ENCODE measurements at places on chromosomes 7 and 10. TPM values are rescaled to one million over a fixed set of nuclear protein-coding genes. Genes with fewer than 3 reads are reported as not detected.

Gene NCOA4
- total RNA-seq: 260 TPM

Gene HOXA2
- 1.1 TPM for total RNA-seq

Gene SLC18A3
- not detected for total RNA-seq

Gene CADPS2
- total RNA-seq: 26.3 TPM

DNA sequence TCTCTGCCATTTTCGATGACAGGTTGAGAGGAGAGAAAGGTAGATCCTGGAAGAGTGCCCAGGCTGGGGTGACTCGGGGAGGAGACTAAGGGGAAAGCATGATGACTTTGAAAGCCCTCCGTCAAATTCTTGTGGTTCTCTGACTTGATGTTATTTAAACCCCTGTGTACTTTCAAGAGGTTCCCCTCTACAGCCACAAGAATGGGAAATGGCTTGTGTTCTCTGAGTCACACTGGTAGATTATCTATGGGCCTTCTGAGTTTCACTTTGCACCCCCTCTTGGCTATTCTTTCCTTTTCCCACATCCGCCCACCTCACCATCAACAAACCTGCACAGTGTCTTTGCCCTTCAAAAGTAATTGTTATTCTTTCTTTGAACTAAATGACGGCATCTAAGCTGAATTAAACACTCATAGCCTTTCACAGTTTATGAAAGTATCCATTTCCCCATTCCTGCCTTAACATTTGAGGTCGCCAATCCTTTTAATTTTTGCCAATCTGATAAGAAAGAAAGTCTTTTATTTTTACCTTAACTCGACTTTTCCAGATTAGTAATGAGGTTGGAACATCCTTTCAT, 24.1 kb downstream of the PRF1 start:
- no peak overlapping the region for H3K4me3 ChIP-seq
- peak overlapping the region; percentile 57 for H3K27ac ChIP-seq
- no peaks in the 10 kb centered on the region for H3K36me3 ChIP-seq
- H3K27me3 ChIP-seq: no peaks in the 10 kb centered on the region
- H3K4me1 ChIP-seq: peaks cover 34% of the 10 kb centered on the region

DNA sequence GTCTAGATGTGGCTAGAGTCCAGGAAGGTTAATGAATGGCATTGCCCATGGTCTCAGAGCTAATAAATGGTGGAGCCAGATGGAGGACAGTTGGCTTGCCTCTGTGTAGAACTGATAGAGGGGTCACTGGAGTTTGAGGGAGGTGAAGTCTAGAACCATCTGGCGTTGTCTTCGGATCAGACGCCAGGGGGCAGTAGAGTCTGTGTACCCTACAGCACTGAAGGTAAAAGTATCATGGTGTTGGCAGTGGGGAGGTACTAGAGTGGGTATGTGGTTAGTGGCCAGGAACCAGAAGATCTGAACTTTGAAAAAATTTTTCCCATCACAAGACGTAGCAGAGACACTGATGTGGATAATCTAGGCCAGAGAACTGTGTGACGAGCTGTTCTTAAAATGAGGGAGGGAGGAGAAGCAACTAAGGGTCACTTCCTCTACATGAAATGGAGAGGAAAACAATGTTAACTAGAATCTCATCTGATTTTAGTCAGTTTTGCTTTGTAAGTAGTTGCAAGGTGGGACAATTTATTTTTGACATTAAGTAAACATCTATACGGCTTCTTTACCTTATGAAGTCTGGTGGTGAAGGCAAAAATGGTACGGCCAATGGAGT, 227.9 kb upstream of the PRSS58 start:
- H3K4me3 ChIP-seq: no peak overlapping the region
- DNase-seq: no peak
- H3K36me3 ChIP-seq: no peaks in the 10 kb centered on the region
- H3K27ac ChIP-seq: no peak overlapping the region
- no peaks in the 10 kb centered on the region for H3K4me1 ChIP-seq
- H3K27me3 ChIP-seq: no peaks in the 10 kb centered on the region

Gene SYT15
- 0.29 TPM for total RNA-seq

- no peaks in the 10 kb centered on the region for H3K36me3 ChIP-seq
- no peak overlapping the region for H3K4me3 ChIP-seq
- no peak for DNase-seq
Measured at GRCh38 chr7:150668472-150668911, 17.0 kb upstream of the GIMAP2 start.

Gene EMX2
- not detected for total RNA-seq

DNA sequence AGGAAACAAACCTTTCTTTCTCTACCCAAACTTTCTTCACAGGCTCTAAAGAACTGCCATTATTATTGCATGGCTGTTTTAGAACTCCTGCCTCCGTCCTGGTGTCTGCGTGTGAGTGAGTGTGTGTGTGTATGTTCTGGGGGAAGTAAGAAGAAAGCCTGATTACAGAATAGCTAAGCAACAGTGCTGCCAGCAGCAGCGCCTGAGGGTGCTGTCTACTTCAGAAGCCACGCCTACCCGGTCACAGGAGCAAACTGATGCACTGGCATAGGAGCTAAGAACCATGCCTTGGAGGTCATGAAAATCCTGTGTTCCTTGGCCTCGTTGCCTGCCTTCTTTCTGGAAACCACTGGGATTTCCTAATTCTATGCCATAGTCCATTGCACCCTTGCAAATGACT, 25.2 kb downstream of the LIPK start:
- no peaks in the 10 kb centered on the region for H3K27me3 ChIP-seq
- H3K27ac ChIP-seq: no peak overlapping the region
- H3K4me1 ChIP-seq: no peaks in the 10 kb centered on the region
- no peak overlapping the region for H3K4me3 ChIP-seq

DNA sequence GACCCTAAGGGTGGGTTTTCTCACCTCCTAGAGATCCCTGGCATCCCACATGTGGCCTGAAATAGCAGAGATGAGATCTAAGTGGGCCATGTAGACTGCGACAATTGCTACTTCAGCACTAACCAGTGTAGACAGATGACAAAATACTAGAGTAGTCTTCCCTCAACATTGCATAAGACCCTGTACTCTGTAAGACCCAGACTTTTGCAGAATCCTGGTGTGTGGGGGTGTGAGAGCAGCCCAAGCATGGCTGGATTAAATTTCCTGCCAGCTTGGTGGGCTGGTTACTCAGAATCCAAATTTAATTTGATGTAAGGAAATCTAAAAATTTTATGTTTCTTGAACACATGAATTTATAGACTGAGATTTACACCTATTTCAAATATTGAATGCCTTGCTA, 88.3 kb downstream of the ZNF365 start:
- no peaks in the 10 kb centered on the region for H3K27me3 ChIP-seq
- H3K4me1 ChIP-seq: no peaks in the 10 kb centered on the region
- no peaks in the 10 kb centered on the region for H3K36me3 ChIP-seq
- no peak overlapping the region for H3K27ac ChIP-seq
- no peak overlapping the region for H3K4me3 ChIP-seq

DNA sequence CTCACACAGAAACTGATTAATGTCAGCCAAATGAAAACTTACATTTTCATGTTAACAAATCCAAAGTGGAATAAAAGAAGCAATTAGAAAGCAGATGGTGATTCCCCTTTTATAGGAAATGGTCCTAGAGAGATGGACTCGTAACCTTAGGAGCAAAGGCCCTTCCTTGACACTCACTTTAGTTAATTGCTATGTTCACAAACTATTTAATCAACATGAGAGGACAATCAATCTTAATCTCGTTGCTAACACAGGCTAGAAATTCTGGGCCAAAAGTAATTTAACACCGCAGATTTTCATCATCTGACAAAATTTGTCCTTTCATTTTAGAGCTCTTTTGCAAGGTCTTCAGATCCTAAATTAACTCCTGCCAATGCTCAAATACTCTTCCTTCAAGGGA, 64.0 kb upstream of the DNAJB12 start:
- H3K4me3 ChIP-seq: no peak overlapping the region
- H3K27ac ChIP-seq: no peak overlapping the region
- DNase-seq: no peak

Gene VPS41
- total RNA-seq: 41.7 TPM

Gene PMS2
- total RNA-seq: 11.0 TPM

Gene TLX1
- total RNA-seq: not detected

Gene SPDYE16
- not detected for total RNA-seq

- peaks cover 12% of the 10 kb centered on the region for H3K4me1 ChIP-seq
- H3K4me3 ChIP-seq: no peak overlapping the region
- peaks cover 7% of the 10 kb centered on the region for H3K36me3 ChIP-seq
- no peak overlapping the region for H3K27ac ChIP-seq
- no peaks in the 10 kb centered on the region for H3K27me3 ChIP-seq
Measured at GRCh38 chr10:12025591-12025990, 17.0 kb downstream of the UPF2 start.

Gene IQCE
- total RNA-seq: 11.4 TPM

Gene PCLO
- total RNA-seq: 8.1 TPM

Gene TRIM74
- total RNA-seq: not detected

GRCh38 chr7:100835903-100836811, 8.8 kb upstream of the EPHB4 start:
- H3K4me3 ChIP-seq: peak overlapping the region; percentile 42
- peak overlapping the region; percentile 87 for H3K27ac ChIP-seq
- H3K4me1 ChIP-seq: peaks cover 34% of the 10 kb centered on the region
- no peaks in the 10 kb centered on the region for H3K27me3 ChIP-seq

DNA sequence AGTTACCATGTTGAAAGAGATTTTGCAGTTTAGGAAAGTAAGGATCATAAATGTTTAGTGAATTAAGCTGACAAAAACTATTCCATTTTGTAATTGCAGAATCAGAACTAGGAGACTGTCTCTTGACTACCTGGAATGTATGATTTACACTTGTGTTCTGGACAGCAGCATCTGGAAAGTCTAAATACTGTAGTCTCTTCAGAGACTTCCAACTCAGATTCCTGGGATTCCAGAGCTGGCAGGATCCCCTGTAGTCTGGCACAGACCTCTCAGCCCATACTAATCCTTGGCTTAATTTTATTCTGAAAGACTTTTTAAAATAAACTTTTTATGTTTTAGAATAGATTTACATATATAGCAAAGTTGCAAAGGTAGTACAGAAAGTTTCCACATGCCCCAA, 452.7 kb downstream of the DPP6 start:
- H3K27me3 ChIP-seq: no peaks in the 10 kb centered on the region
- H3K36me3 ChIP-seq: no peaks in the 10 kb centered on the region
- H3K4me3 ChIP-seq: no peak overlapping the region
- no peaks in the 10 kb centered on the region for H3K4me1 ChIP-seq

DNA sequence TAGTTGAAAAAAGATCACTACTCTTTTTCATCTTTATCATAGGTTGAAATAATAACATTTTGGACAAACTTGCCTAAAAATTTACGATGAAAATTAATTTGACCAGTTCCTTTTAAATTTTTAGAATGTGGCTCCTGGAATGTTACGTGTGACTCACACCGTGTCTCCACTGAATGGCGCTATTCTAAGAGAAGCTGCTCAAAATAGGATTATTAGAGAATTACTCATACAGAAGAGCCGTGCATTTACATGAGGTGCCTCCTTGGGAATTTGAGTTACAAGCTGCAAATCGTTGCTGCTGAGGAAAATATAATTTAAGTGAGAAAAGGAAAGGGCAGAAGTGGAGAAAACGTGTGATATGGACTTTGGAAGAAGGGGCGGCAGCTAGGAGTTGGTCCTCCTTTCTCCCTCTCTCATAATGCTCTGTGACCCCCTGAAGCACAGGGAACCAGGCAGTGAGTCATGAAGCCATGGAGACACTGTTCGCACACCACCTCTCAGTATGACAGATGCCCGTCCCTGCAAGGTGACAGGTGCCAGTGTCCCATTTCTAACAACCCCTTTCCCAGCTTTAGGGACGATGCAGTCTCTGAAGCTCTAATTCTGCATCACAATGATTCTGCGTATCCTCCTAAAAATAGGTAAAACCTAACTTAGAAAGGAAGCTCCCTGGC, 323.2 kb upstream of the COBL start:
- H3K4me3 ChIP-seq: no peak overlapping the region
- H3K4me1 ChIP-seq: no peaks in the 10 kb centered on the region
- no peak for DNase-seq
- no peaks in the 10 kb centered on the region for H3K36me3 ChIP-seq

DNA sequence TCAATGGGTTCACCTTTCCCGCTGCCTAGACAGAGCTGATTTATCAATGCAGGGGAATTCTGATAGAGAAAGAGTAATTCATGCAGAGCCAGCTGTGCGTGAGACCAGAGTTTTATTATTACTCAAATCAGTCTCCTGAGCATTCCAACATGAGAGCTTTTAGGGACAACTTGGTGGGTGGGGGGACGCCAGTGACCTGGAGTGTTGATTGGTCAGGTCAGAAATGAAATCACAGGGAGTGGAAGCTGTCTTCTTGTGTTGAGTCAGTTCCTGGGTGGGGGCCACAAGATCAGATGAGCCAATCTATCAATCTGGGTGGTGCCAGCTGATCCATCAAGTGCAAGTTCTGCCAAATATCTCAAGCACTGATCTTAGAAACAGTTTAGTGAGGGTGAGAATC, 99.0 kb upstream of the CAV2 start:
- no peaks in the 10 kb centered on the region for H3K36me3 ChIP-seq
- H3K27me3 ChIP-seq: no peaks in the 10 kb centered on the region
- H3K4me3 ChIP-seq: no peak overlapping the region

Gene MAGI2
- 14.3 TPM for total RNA-seq

Gene TUBB8
- total RNA-seq: not detected

DNA sequence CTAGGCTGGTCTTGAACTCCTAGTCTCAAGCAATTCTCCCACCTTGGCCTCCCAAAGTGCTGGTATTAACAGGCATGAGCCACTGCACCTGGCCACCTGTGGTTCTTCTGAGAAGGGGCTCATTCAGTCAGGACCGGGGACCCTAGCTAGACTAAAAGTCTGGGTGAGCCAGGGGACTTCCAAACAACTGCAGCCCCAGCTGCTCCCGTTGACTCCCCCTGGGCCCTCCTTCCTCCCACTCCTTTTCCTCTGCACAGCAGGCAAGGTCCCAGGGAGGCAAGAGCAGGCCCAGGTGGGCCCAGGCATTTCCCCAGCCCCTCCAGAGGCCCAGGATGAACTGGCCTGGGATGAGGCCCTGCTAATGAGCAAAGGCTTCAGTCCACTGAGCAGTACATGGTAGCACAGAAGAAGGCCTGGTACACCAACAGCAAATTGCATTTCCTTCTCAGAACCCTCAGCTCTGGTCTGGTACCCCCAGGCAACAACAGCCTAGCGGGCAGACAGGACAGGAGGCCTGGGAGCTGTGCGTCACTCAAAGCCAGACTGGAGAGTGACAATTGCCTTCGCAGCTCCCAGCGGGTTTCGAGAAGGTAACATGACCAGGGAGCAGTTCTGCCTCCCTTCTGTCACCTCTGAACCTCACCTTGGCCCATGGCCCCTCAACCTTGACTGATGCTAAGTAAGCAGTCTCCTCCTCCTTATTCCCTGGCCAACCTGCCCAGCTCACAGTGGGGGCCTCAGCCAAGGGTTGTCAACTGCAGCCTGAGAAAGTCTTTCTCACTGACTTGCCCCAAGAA, 30.7 kb upstream of the HSPA12A start:
- no peaks in the 10 kb centered on the region for H3K4me1 ChIP-seq
- DNase-seq: no peak
- H3K27me3 ChIP-seq: no peaks in the 10 kb centered on the region
- H3K4me3 ChIP-seq: no peak overlapping the region
